ENCODE measurements at places on chromosomes 3 and 15. TPM values are rescaled to one million over a fixed set of nuclear protein-coding genes. Genes with fewer than 3 reads are reported as not detected.

The GCNT3 gene
- 0.52 TPM for total RNA-seq

The CELF6 gene
- not detected for total RNA-seq

The GABRR3 gene
- not detected for total RNA-seq

The RBPMS2 gene
- total RNA-seq: 4.1 TPM

The RTP1 gene
- not detected for total RNA-seq

The GHSR gene
- not detected for total RNA-seq

The STRC gene
- total RNA-seq: 0.59 TPM

The PCYT1A gene
- 91.2 TPM for total RNA-seq

The TLR9 gene
- total RNA-seq: 0.30 TPM

The NANOGP8 gene
- not detected for total RNA-seq

The ITIH3 gene
- not detected for total RNA-seq

The GOLGA8G gene
- not detected for total RNA-seq

The DPPA4 gene
- total RNA-seq: not detected

The LAMB2 gene
- total RNA-seq: 230 TPM

The PLA2G4D gene
- total RNA-seq: 1.4 TPM

The ATP10A gene
- not detected for total RNA-seq

The RTP4 gene
- 0.90 TPM for total RNA-seq

The SPPL2A gene
- total RNA-seq: 75.4 TPM

The MYLK gene
- total RNA-seq: 0.72 TPM

The ACSBG1 gene
- total RNA-seq: 0.48 TPM

Data from PC-9 (cell line).